Calu3 (cell line): ENCODE measurements at places on chromosomes 1 and 21. TPM values are rescaled to one million over a fixed set of nuclear protein-coding genes. Genes with fewer than 3 reads are reported as not detected.

DNA sequence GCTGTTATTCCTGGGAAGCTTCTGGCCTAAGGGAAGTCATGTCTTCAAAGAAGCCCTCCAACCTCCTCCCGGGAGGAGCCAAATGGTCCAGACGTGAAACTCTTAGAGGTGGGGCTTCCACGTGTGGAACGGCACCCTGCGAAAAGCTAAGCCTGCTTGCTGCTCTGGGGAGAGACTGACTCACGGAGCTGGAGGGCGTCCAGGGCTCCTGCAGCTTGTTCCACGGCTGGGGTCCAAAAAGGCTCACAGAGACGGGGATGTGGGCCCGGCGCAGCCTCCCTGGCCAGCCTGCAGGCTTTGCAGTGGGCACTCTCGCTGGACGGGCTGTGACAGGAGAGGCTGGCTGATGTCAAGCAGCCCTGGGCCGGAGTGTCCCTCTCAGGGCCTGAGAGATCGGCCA is 105.1 kb downstream of the COLGALT2 start:
- no peak for DNase-seq

GRCh38 chr1:231512147-231512698 is 16.2 kb upstream of the TSNAX start:
- DNase-seq, result no peak

- no peak for DNase-seq
Measured at GRCh38 chr1:179808503-179808902, 65.4 kb downstream of the FAM163A start.

- DNase-seq, result no peak
Measured at GRCh38 chr1:71413441-71414175, 332.8 kb upstream of the ZRANB2 start.

DNA sequence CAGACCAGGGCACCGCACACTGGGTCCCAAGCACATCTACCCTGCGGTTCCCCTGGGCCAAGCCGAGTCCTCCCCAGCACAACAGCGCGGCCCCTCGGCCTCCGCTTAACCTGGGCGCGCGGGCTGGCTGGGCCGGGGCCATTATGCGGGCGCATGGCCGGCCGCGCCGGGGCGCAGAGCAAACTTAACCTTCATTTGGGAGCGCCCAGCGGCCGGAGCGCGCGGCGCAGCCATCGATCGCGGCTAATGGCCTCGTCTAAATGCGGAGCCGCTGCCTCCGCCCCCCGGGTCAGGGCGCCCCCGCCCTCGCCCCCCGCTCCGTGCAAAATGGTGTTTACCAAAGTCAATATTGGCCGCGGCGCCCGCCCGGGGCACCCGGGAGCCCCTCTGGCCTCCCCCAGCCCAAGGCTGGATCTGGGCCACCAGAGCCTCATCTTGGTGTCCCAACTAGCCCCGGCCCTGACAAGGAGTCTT is 272.1 kb downstream of the TRABD2B start:
- peak; percentile 61 for DNase-seq

GRCh38 chr1:44894591-44894990 is 51.5 kb upstream of the PTCH2 start:
- DNase-seq, result no peak

DNA sequence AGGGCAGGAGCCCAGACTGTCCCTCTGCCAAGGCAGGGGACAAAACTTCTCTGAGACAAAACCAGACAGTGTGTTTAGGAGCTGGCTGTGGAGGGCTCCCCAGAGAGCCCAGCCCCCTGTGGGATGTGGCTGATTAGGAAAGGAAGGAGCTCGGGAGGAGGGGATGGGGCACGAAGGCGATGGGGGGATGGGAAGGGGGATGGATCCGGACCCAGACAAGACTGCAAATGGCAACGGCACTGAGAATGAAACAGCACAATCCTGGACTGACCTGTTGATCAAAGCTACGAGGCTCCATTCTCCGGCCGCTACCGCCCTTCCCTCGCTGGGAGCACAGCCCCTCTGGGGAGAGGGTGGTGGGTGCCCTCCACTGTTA is 33.1 kb downstream of the FOXO6 start:
- no peak for DNase-seq

- DNase-seq, result no peak
Measured at GRCh38 chr1:229879746-229880145, 187.3 kb upstream of the GALNT2 start.

DNA sequence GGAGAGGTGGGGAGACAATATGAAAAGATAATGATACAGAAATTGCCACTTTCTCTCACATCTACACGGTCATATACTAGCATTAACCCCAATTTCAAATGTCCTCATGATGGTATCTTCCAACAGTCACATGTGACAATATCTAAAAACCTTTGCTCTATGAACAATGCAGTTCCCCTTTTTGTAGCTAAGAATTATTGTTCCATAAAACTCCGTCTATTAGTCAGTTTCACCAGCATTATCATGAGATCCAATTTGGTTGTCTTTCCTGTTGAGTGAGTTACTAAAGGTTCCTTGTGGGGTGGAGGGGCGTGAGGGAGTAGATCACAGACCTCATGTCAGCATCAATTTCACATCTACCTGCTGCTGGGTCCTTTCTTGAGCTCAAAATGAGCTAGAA is 1.7 kb downstream of the TIAM1 start:
- DNase-seq, result no peak

- peak; percentile 78 for DNase-seq
Measured at GRCh38 chr1:9181176-9181906, 52.4 kb upstream of the GPR157 start.

RGS4 gene
- total RNA-seq, result 0.21 TPM in 1 of 2 replicates, not detected in the other

KDF1 gene
- 18.9 and 19.4 TPM in 2 replicates for total RNA-seq

ZNF683 gene
- not detected in 2 replicates for total RNA-seq

PLEKHA6 gene
- total RNA-seq, result 94.9 and 101 TPM in 2 replicates

HSPA6 gene
- 1.3 and 1.9 TPM in 2 replicates for total RNA-seq
